ENCODE measurements at places on chromosomes 12 and 14.

- no peak for DNase-seq
Measured at GRCh38 chr14:60309867-60310552, 61.0 kb downstream of the PPM1A start.

- DNase-seq, result peak; percentile 3
Measured at GRCh38 chr12:33944703-33945437, 77.4 kb upstream of the ALG10 start.

DNA sequence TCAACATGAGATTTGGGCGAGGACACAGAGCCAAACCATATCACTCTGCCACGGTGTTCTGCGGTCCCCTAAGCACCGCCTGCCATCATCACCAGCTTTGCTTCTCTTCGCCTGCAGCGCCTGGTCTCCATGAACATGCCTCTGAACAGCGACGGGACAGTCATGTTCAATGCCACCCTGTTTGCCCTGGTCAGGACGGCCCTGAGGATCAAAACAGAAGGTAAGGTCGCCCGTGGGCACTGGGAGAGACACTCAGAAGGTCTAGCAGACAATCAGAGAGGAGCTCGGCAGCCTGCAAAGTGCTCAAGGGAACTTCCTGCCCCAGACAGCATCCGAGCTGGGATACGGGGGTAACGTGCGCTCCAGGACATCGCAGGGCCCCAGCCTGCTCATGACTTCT, 126.0 kb upstream of the FKBP4 start:
- DNase-seq, result no peak

DNA sequence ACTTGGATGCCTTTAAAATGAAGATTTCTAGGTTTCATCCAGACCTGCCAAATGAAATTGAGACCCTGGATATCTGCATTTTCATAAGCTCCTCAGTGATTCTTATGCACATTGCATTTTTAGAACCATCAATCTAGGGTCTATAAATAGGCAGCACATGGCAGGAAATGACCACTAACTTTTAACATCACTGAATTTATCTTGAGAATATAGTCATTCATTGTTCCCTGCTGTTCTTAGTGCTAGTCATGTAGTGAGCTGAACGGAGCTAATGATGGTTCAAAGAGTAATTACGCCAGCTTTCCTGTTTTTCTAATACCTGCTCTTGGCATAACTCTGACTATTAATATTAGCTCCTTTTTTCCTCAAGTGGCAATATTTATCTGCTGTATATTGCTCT, 91.6 kb downstream of the TPH2 start:
- no peak for DNase-seq

DNA sequence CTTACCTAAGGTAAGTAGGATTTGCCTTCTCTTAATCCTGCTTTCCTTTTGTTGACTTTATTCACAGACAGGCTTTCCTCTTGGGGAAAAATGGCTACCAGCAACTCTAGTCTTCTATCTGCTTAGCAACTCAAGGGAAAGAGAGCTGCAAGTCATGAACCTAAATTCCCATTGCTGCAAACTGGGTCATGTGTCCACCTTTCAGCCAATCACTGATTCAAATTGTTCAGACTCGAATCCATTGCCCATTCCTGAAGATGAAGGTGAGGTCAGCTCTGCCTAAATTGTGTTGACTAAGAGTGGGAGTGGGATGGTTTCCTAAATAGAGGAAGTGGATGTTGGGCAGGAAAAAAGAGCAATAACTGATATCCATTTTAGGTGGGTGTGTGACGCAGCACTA, 7.7 kb downstream of the FBXW8 start:
- DNase-seq, result no peak

DNA sequence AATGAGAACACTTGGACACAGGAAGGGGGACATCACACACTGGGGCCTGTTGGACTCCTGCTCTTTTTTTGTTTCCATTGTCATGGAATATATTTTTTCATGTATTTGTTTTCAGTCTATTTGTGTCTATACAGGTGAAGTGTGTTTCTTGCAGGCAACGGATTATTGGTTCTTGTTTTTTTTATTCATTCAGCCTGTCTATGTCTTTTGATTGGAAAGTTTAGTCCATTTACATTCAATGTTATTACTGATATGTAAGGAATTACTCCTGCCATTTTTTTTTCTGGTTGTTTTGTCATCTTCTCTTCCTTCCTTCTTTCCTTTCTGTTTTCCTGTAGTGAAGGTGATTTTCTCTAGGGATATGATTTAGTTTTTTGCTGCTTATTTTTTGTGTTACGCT, 18.0 kb upstream of the PTPRO start:
- DNase-seq, result no peak

- no peak for DNase-seq
Measured at GRCh38 chr12:90390947-90391346, 564.0 kb downstream of the CCER1 start.

GRCh38 chr14:104528496-104528895, 51.1 kb upstream of the C14orf180 start:
- no peak for DNase-seq

GRCh38 chr12:67667276-67668073, 18.9 kb downstream of the DYRK2 start:
- no peak for DNase-seq

DNA sequence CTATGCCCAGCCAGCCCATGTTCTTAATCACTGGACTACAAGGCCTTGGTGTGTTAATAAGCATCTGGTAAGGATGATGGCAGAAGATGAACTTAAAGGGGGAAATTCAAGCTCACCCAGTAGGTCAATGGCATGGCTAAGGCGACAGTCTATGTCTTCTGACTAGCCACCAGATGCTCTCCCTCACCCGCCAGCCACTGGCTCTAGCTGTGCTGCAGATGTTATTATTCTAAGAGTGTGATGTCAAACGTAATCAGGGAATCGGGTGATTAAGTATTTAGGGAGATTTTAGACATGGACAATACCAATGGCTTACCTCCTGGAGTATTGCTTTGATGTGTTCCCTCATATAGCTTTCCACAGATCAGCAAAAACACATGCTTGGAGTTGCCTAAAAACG, 39.2 kb upstream of the MAX start:
- no peak for DNase-seq
